Breast epithelium (tissue), 4 donors: ENCODE measurements at places on chromosomes 4 and X. TPM values are rescaled to one million over a fixed set of nuclear protein-coding genes. Genes with fewer than 3 reads are reported as not detected.

DDX53 gene
- total RNA-seq, result not detected

GRCh38 chr4:141724646-141725045 lies 88.3 kb downstream of the IL15 start:
- DNase-seq, result no peak
- no peaks in the 10 kb centered on the region for H3K27me3 ChIP-seq
- H3K4me3 ChIP-seq, result no peak overlapping the region
- H3K27ac ChIP-seq, result no peak overlapping the region

CTSO gene
- total RNA-seq, result 19.4 TPM

SH3D19 gene
- total RNA-seq, result 82.9 TPM

FOXO4 gene
- 21.1 TPM for total RNA-seq

GRCh38 chrX:134753718-134754008 lies 95.4 kb upstream of the PLAC1 start:
- H3K4me3 ChIP-seq, result no peak overlapping the region
- no peaks in the 10 kb centered on the region for H3K27me3 ChIP-seq
- no peaks in the 10 kb centered on the region for H3K4me1 ChIP-seq
- H3K27ac ChIP-seq, result no peak overlapping the region
- no peaks in the 10 kb centered on the region for H3K36me3 ChIP-seq
